Stimulated activated CD8-positive, alpha-beta memory T cell treated with anti-CD3 and anti-CD28 coated beads, Interleukin-4, amount 100 ng/mL, for 1 hour (primary cell): ENCODE measurements at places on chromosomes 3 and 15.

GRCh38 chr3:105953831-105954230, 85.0 kb upstream of the CBLB start:
- no peak for DNase-seq

- no peak for DNase-seq
Measured at GRCh38 chr15:43126356-43126755, 7.0 kb upstream of the TMEM62 start.

GRCh38 chr3:115293321-115293720, 146.2 kb upstream of the ZBTB20 start:
- DNase-seq: no peak

GRCh38 chr15:74837482-74838136, 5.3 kb downstream of the ULK3 start:
- DNase-seq: no peak

- no peak for DNase-seq
Measured at GRCh38 chr3:171365489-171365888, 94.7 kb downstream of the TNIK start.

DNA sequence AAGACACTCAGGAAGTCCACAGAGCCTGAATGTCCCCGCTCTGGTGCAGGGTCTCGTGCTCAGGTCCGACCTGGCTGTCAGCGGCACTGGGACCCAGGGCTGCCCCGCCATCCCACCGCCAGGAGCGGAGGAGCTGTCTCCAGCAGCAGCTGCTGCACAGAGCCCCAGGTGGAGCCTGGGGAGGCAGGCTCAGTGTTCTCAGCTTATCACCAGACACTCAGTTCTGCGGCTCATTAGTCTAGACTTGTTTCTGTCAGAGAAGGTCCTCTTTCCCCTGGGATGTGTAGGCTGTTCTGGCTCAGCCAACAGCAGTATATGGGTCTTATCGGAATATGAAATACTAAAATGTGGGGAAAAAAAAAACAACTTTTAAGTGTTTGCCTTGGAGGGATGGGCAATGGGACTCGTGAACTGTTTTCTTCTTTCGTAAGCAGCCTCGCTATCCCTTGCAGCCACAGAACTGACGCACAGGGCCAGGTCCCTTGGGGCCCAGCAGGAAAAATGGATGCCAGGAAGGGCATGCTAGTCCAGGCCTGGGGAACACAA, 75.9 kb downstream of the KLF13 start:
- DNase-seq: no peak

- DNase-seq: no peak
Measured at GRCh38 chr15:65026756-65027155, 2.7 kb downstream of the MTFMT start.

GRCh38 chr3:61594144-61594963, 33.0 kb downstream of the PTPRG start:
- DNase-seq: no peak

DNA sequence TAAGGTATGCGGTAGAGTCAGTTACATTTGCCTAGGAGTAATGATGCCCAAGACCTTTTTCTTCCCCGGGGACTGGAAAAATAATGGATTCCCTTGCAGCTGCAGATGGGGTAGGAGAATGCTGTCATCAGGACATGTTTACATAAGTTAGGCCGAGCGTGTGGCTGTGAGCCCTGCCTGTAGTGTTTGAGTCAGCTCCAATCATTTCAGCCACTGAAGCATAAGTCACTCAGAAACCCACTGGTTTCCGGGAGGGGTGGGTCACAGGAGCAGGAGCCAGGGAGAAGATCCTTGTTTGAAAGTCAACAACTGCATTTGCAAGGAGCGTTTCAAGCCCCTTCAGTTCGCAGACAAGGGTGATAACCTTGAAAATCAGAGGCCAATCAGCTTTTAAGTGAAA, 562.3 kb downstream of the MCTP2 start:
- no peak for DNase-seq

GRCh38 chr15:81941479-81941878, 104.3 kb downstream of the MEX3B start:
- DNase-seq: no peak
